ENCODE measurements at places on chromosomes 13 and 19. TPM values are rescaled to one million over a fixed set of nuclear protein-coding genes. Genes with fewer than 3 reads are reported as not detected.
A peak's percentile ranks its signal among the peaks of the same experiment; 100 is the strongest.

- DNase-seq = no peak
Observed at GRCh38 chr19:28495046-28495445, 717.9 kb downstream of the UQCRFS1 start.

GRCh38 chr13:52096748-52097147, 32.1 kb downstream of the NEK5 start:
- no peak for DNase-seq

DNA sequence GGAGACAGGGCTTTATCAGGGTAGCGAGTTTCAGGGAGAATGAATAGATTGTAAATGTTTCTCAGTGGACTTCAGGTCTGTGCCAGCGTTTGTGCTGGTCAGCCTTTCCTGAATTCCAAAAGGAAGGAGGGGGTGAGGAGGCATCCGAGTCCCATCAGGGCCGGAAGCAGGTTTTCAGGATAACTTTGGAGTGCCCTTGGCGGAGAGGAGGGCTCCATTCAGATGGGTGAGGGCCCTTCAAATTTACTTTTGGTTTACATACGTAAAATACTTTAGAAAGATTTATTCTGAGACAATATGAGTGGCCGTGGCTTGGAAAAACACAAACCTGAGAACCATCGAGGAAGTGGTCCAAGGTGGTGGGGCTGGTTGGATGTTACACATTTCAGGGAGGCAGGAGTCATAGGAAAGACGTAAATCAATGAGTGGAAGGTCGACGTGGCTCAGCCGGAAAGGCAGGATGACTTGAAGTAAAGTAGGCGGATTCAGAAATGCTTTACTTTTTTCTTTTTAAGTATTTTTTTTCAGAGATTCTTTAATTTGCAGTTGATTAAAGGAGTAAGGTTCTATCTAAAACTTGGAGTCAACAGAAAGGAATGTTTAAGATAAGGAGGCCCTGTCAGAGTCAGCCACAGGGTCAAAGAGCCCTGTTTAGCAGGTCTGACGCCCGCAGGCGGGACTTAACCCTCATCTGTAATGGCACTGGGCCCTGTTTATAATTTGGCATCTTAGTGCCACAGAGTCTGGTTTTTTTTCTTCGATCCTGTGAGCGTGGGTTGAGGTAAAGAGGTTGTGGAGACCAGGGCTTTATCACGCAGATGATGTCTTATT, 32.8 kb downstream of the ATP11A start:
- peak; percentile 97 for DNase-seq

DNA sequence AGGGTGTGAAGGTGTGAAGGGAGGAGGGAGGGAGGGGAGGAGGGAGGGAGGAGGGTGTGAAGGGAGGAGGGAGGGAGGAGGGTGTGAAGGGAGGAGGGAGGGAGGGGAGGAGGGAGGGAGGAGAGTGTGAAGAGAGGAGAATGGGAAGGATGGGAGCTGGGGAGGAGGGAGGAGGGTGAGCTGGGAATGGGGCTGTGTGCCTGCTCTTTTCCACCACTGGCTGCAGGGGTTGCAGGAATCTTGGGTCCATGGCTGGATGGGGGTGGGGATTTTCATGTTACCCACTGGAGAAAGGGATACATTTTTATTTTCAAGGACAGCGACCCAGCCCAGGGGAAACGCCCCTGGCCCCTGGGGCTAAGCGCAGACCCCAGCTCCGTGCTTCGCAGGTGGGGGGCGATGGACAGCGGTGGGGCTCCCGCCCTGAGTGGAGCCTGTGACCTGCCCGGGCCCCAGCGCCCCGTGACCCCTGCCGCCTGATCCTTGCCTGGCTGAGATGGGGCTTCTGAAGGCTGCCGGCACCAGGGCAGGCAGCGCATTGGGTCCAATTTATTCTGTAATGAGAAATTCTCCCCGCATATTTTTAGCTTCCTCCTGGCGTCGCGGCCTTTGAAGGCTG, 3.0 kb upstream of the EFNA2 start:
- peak; percentile 29 for DNase-seq

ALKBH6 gene
- 54.6 TPM for total RNA-seq

GRCh38 chr13:62920159-62920558, 1504.5 kb upstream of the PCDH20 start:
- no peak for DNase-seq

ZNF714 gene
- 25.1 TPM for total RNA-seq

ZNF582 gene
- total RNA-seq = 1.4 TPM

DNA sequence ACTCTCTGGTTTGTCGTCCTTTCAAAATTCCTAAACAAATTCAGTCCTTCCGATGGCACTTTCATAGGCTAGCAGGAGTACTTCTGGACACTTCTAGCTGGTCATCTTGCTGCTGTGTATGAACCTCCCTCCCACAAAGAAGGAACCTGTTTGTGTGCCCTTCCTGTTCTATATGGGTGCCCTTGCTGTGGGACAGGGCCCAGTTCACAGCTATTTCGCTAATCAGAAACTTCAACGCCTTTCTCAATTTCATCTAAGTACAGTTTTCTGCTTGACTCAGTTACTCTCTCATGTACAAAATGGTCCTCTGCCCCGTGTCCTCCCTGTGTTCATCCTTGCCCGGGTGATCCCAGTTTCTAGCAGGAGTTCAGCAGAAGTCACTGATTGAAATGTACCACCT, 96.1 kb downstream of the STARD13 start:
- no peak for DNase-seq

DAPK3 gene
- 148 TPM for total RNA-seq

DNA sequence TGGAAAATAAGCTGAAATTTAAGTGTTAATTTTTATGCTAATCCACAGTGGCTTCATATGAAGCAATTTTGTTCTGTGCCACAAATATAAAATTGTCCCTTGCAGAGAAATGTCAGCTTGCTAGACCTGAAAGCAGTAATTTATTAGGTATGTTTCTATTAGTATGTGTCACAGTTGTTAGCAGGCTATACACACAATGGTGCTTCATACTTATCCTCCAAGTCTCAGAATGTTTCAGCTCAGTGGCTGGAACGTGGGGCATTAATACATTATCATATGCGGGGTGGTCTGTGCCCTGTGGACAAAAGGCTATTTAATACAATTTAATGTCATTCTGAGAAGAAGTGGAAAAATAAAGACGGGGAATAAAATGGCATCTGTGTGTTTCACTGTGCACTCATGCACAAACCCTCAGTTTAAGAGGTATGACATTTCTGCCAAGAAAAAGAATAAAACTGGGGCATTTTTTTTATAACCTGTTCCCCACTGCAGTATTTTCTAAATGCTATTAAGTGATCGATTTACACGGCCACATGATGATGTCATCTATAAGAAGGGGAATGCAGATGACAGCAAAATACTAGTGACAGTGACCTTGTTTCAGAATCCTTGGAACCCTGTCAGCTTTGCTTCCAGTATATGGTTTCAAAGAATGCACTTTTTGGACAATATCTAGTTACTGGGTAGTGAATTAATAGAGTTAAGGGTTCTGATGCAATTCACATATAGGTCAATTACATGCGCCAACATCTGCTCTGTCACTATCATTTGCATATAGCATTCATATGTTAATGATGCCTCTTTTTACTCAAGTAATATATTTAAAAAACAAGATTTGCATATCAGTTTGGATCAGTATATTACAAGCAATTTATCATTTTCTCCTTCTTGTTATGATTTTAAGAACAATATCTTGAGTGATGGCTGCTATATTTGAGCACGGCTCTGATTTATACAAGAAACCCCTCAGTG, 21.2 kb upstream of the ZNF536 start:
- DNase-seq = no peak

UFM1 gene
- total RNA-seq = 56.9 TPM

DNA sequence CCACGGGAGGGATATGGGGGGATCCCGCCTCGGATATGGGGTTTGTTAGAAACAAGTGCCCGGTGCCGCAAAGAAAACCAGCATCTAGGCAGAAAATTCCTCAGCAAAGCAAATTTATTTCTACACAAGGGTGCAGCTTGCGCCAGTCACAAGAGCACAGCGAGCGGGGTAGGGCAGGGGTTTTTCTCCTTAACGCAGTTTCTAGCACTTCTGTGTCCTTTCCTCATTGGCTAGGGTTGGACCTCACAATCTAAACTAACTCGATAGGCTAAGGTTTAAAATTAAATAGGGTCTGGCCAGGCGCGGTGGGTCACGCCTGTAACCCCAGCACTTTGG, 595 bp downstream of the ZNF440 start:
- no peak for DNase-seq

ZNF570 gene
- 3.9 TPM for total RNA-seq

DCT gene
- not detected for total RNA-seq

CACTIN gene
- total RNA-seq = 31.1 TPM

DNA sequence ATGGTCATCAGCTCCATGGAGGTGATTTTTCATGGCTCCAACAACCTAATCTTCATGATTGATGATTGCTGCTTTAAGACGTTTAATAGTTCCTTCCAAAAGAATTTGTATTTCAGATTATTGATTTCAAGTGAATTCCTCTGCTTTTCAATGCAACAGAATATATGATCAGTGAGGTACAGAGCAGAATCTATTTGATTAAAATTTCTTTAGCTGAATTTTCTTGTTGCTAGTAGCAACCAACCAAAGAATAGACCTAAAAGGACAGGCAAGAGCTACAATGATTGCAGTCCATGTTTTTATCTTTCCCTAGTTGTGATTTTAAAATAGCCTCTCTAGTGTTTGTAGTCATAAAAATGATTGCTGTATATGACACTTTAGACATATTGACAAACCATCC, 76.8 kb upstream of the SCEL start:
- DNase-seq = no peak

FUT1 gene
- total RNA-seq = 0.15 TPM

CRLF1 gene
- total RNA-seq = 0.57 TPM

DNA sequence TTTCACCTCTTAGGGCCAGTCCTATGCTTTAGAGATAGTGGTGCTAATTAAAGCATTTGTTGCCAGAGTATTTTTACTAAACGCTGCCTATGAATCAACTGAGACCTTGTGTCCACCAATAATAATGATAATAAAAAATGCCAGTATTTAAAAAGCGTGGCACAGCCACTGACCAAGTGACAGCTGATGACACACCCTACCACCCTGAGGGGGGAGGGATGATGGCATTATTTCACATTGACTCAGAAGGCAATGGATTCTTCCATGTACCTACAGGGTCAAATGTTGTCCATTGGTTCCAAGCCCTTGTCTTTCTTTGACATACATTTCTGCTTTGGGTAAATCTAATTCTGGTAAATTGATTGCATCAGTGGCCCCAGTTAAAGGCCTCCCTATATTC, 384.4 kb downstream of the DLEU7 start:
- DNase-seq = no peak

MTUS2 gene
- 0.02 TPM for total RNA-seq

MIA gene
- total RNA-seq = not detected

PPM1N gene
- total RNA-seq = 0.64 TPM

ICAM5 gene
- total RNA-seq = 6.1 TPM
